ENCODE measurements at places on chromosomes 16 and 17.

- DNase-seq: no peak
Observed at GRCh38 chr17:76027159-76027839, at the start of gene EVPL. TSS of gene EVPL (minus strand) at chr17:76027306. CDS start at chr17:76027198, 108 bp downstream.

DNA sequence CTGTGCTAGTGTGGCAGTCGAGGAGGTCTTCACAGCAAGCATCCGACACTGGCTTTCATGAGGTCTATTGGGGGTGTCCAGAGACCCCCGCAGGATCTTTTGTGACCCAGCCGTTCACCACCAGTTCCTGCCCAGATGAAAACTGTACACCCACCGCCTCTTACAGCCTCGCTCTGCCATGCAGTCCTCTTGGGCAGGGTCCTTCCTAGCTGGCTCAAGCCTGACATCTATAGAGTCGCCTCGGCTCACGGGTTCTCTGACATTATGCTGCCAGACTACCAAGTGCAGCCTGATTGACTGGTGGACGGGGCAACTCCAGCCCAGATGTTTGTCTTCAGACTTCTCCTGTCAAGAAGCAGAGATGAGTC, 14.6 kb upstream of the CLEC10A start:
- no peak for DNase-seq

GRCh38 chr17:66426397-66427033, 124.1 kb downstream of the PRKCA start:
- peak; percentile 43 for DNase-seq

DNA sequence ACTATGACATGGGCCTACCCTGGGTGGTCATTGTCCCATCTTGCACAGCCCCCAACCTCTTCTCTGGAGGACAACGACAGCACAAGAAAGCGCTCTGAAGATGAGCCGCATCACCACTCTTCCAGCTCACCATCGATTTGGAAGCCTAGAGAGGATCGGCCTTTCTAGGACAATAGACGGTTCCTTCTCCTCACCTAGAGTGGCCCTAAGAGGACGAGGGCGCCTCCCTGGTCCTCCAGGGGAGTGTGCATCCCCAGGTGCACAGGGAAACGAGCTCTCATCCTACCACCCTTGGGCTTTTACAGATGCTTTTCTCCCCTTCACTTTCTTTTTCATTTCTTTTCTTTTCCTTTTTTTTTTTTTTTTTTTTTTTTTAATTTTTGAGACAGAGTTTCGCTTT, 20.3 kb upstream of the SLC52A1 start:
- DNase-seq: no peak

DNA sequence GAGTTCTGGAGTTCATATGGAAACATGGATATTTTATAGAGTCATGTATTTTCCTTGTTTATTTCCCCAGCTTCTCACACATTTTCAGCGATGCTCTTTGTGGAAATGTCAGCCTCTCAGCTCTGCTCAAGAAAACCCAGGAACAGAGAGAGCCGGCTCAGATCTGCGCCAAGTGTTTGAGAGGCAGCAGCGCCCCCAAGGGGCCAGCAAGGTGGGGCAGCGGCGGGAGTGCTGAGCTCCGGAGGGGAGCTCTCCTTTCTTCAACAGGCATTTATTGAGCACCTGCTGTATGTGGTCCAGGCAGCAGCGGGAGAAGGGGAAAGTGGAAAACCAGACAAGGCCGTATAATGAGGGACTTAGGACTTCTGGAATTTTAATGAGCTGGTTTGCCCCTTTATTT, 421.1 kb upstream of the C16orf82 start:
- peak; percentile 62 for DNase-seq

DNA sequence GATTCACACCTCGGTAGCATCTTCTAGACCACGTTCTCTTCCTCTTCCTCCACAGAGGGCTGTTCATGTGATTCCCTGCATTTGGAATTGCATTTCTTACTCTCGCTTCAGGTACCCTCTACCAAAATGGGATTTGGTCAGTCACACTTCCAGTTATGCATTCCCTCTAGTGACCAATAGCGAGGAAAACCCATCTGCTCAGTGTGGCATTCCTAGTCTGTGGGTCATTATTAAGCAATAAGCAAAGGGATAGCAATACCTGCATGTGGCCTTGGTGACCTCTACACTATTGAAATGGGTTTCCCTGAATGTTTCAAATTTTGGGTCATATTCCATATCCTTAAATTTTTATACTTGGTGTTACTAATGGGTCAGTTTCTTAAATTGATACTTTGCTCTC, 401 bp upstream of the KRTAP4-5 start:
- no peak for DNase-seq

DNA sequence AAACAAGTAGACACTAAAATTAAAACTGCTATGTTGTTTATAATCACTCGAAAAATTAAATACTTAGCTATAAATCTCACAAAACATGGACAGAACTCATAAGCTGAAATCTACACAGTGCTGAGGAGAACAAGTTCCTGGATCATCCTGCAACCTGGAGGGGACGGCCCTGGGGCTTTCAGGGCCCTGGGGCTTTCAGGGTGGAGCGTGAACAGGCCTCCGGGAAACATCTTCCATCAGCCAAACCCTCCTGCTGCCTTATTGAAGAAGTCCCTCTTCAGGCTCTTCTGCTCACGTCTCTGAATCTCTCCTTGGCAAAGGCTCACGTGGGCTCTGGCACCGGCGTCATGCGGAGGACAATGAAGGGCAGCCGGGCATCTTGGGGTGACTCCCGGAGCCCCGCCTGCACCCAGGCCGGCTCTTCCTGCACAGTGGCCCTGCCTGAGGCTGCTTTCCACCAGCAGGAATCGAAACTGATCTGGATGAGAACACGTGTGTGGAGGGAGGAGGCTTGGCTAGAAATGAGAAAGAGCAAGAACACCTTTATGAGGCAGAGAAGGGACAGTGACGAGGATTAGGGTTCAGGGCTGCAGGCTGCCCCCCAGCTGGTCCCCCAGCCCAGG, 127.3 kb downstream of the CDRT15L2 start:
- no peak for DNase-seq

DNA sequence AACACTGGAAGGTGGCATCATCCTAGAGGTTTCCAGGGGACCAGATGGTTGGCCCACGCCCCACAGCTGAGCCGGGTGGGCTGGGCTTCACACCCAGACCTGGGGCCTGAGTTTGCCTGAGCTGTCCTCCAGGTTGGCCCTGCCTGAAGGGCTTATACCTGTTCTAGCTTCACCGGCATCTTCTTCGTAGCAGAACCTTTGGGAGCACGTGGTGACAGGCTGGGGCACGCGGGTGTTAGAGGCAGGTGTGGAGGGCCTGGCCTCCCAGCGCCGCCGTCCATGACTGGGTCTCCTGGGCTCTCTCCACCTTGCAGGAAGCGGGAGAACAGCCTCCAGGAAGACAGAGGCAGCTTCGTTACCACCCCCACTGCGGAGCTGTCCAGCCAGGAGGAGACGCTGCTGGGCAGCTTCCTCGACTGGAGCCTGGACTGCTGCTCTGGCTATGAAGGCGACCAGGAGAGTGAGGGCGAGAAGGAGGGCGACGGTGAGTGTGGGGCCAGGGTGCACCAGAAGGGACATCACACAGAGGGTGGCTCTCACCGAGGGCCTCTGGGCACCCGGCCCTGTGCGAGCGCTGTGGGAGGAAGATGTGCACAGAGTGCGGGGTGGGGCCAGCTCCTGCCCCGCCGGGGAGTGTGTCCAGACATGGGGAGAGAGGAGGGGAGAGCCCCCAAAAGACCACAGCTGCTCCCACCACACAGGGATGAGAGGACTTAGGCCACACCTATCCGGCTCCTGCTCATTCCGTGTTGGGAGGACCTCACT, 4.6 kb upstream of the TEDC2 start:
- no peak for DNase-seq

- DNase-seq: no peak
Observed at GRCh38 chr17:33962857-33963655, 292.0 kb upstream of the CCL2 start.

- DNase-seq: no peak
Observed at GRCh38 chr16:70520612-70521297, 2.6 kb downstream of the COG4 start.

DNA sequence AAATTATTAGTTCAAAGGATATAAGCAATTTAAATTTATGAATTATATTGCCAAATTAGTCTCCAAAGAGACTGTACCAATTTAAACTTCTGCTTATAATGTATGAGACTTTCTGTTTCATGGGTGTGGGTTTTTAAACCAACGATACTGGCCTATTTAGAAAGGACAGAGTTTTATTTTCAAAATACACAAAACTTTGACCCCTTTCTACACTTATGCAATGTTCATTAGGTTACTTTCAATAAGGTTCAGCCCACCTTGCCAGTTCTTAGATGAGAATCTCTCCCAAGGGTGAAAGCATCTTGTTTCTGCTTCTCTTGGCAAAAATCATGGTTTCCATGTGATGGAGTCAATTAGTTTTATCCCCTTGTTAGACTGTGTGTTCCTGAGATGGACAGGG, 84.7 kb downstream of the MYO1D start:
- DNase-seq: no peak

DNA sequence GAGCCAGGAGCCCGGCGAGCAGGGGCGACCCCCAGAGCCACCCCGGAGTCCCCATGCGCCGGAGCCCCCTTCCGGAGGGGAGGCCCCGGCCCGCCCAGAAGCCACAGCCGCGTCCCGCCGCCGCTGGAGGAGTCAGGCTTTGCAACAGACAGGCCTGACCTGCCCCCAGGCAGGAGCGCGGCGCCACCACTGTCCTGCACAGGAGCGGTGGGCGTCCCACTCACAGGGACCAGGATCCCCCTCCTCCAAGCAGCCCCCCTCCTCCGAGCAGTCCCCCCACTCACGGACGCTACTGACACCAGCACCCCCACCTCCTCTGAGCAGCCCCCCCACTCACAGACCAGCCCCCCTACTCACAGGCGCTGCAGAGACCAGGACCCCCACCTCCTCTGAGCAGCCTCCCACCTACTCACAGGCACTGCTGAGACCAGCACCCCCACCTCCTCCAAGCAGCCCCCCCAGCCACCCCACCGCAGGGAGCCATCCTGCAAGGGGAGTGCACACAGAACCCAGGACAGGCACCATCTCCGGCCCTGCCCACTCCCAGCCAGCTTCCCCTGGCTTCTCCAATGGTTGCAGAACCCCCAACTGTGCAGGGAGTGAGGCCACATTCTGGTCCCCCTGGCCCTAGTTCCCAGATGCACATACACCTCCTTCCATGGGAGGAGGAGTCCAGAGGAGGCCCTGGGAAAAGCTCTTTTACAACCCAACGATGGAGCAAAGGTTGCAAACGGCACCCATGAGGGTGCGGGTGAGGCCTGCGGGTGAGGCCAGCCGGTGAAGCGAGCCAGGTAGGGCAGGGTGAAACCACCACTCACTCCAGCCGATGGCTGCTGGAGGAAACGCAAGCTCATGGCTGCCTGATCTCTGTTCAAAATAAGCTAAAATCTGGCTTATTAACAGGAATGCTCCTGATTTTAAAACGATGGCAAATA, 69.9 kb downstream of the ABR start:
- peak; percentile 63 for DNase-seq

DNA sequence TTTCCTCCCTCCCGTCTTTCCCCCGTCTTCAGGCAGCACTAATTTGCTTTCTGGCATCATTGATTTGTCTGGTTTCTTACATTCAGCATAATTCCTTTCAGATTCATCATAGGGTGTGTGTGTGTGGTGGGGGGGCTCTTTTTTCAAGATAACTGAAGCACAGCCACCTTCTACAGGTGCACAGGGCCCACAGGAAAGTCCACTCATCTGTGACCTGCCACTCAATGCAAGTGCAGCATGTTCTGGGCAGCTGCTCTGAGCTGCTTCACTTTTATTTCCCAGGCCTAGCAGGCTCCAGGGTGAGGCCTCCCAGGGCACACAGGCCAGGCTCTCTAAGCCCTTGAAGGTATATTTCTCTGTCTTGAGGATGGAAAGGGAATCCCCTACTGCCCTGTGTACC, 35.2 kb upstream of the MYH10 start:
- no peak for DNase-seq

DNA sequence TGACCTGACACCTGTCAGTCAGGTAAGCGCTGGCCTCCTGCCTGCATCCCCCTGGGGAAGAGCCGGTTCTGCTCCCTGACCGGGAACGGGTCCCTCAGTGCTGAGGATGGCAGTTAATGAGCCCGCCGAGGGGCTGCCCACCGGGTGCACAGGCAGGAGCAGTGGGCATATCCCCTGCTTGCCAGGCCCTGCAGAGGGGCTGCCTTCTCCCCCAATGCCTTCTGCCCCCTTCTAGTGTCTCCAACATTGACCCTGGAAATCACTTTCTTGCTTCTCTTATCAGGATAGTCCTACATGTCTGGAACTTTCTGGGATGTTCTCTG, 388.5 kb downstream of the SEC14L1 start:
- no peak for DNase-seq

DNA sequence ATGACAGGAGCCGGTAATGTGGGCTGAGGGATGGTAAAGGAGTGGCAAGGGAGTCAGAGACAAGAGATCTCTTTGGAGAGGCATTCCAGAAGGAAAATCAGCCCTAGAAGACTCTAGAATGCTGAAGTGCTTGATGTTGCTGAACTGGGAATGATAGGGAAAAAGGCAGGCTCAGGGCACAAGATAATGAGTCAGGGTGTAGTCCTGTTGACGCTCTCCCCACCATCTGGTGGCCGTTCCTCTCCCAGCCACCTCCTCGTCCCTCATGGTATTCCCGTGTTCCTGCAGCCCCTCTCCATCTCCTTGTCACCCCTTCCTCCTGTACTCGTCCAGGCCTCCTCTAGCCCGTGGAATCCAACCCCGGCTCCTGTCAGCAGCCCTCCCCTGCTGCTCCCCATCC, 11.1 kb upstream of the ALDOA start:
- no peak for DNase-seq

DNA sequence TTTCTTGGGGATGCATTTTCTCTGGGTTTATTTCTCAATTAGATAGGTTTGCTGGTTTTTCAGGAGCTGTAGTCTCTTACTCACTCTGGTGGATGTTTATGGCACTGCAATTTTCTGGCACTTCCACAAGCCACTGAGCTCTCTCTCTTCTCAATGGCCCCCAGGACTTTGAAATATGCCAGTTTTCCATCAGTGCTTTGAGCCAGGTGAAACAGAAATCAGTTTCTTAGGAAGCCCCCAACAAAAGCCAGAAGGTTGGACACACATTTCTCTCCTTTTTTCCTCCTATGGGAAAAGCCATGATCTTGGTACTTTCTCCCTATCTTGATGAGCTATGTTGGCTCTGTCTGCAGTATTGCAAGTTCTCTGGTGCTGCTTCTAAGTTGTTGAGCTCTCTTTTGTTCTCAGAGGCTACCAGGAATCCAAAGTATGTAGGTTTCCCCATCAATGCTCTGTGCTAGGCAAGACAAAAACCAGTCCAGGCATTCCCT, 90.7 kb upstream of the SMIM36 start:
- DNase-seq: peak; percentile 22

GRCh38 chr16:48788475-48788874, 178.5 kb upstream of the N4BP1 start:
- no peak for DNase-seq
